ENCODE measurements at places on chromosomes 7 and 10.

GRCh38 chr10:124994573-124995473, 52.9 kb downstream of the ZRANB1 start:
- no peak for DNase-seq

DNA sequence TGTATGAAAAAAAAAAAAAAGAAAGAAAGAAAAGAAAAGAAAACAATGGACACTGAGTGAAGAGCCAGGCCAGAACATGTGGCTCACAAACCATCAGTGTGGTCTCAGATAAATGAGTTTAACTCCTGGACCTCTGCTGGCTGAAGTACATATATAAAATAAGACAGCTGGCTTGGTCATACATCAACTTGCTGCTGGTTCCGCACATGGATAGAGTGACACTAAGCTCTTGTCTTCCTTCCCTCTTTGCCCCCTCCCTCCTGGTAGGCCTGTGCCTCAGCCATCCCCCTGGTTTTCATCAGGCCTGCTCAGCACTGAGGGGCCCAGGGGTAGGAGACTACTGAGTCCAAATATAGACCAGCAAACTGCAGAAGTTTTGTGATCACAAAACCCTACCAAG, 58.1 kb upstream of the DGKI start:
- DNase-seq: no peak

GRCh38 chr10:124227988-124228387, 134.6 kb upstream of the CHST15 start:
- DNase-seq: no peak

- no peak for DNase-seq
Observed at GRCh38 chr10:81034383-81034782, 496.7 kb downstream of the SH2D4B start.

- no peak for DNase-seq
Observed at GRCh38 chr7:152556013-152556755, 119.8 kb downstream of the XRCC2 start.
